Osteoblast (primary cell): ENCODE measurements at places on chromosomes 6 and 20. TPM values are rescaled to one million over a fixed set of nuclear protein-coding genes. Genes with fewer than 3 reads are reported as not detected.

The LHFPL5 gene
- total RNA-seq, result not detected in 2 replicates

The NMBR gene
- total RNA-seq, result not detected in 2 replicates

The TCF15 gene
- total RNA-seq, result not detected in 2 replicates

The TTK gene
- total RNA-seq, result 4.0 and 4.4 TPM in 2 replicates

The CAPN11 gene
- not detected in 2 replicates for total RNA-seq

The COL12A1 gene
- total RNA-seq, result 1,393 and 1,591 TPM in 2 replicates

The KCNK17 gene
- total RNA-seq, result not detected in 2 replicates

The NDUFAF5 gene
- 8.3 and 12.3 TPM in 2 replicates for total RNA-seq

The OGFR gene
- total RNA-seq, result 32.4 and 39.1 TPM in 2 replicates

The UBD gene
- total RNA-seq, result not detected in 2 replicates

The KIFC1 gene
- 3.2 and 4.0 TPM in 2 replicates for total RNA-seq

The PPP1R14C gene
- 3.6 and 3.8 TPM in 2 replicates for total RNA-seq

The NOX3 gene
- not detected in 2 replicates for total RNA-seq

The RAD21L1 gene
- not detected in 2 replicates for total RNA-seq

The GABRR1 gene
- total RNA-seq, result not detected in 2 replicates

The MYMX gene
- not detected in 2 replicates for total RNA-seq

The HCK gene
- total RNA-seq, result 0.36 TPM in 1 of 2 replicates, not detected in the other

The CDC25B gene
- 20.6 and 23.5 TPM in 2 replicates for total RNA-seq

The COQ3 gene
- 2.5 and 3.5 TPM in 2 replicates for total RNA-seq

The PHACTR3 gene
- total RNA-seq, result not detected in 2 replicates

The DNAJC5 gene
- 41.5 and 53.9 TPM in 2 replicates for total RNA-seq

The WFDC12 gene
- not detected in 2 replicates for total RNA-seq

The FNDC11 gene
- under 0.01 TPM in 1 of 2 replicates, not detected in the other for total RNA-seq

The LY6G6D gene
- total RNA-seq, result not detected in 2 replicates

The BPIFB4 gene
- total RNA-seq, result not detected in 2 replicates

The SNX5 gene
- total RNA-seq, result 89.9 and 93.7 TPM in 2 replicates

The TOX2 gene
- total RNA-seq, result 0.88 and 1.1 TPM in 2 replicates

The DHX16 gene
- 25.6 and 26.1 TPM in 2 replicates for total RNA-seq

The TOMM6 gene
- total RNA-seq, result 37.4 and 54.6 TPM in 2 replicates

The MCHR2 gene
- total RNA-seq, result not detected in 2 replicates

The ID1 gene
- 56.3 and 82.5 TPM in 2 replicates for total RNA-seq

The CNR1 gene
- total RNA-seq, result not detected in 2 replicates
